ENCODE measurements at places on chromosomes 12 and 14.

GRCh38 chr12:102169922-102170621 lies 27.6 kb downstream of the PMCH start:
- no peak for DNase-seq

- no peak for DNase-seq
Observed at GRCh38 chr12:117330441-117331113, 30.8 kb downstream of the NOS1 start.

DNA sequence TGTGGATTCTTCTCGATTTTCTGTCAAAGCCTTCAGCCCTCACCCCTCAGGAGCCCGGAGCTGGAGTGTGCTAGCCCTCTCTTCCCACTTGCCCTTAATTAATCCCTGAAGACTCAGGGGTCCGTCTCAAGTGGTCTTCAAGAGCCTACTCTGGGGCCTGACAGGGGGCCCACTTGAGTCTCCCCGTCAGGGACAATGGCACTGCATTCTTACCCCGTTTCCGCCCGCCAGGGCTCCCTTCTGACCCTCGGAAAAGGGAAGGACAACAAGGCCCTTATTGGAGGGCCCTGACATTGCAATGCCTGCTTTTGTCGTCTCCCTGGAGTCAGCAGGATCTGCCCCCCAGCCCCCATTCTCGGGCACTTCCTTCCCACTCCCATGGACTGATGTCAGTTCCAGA lies 34.4 kb downstream of the TBX3 start:
- no peak for DNase-seq

- no peak for DNase-seq
Observed at GRCh38 chr12:101749657-101750056, 10.4 kb upstream of the SYCP3 start.

DNA sequence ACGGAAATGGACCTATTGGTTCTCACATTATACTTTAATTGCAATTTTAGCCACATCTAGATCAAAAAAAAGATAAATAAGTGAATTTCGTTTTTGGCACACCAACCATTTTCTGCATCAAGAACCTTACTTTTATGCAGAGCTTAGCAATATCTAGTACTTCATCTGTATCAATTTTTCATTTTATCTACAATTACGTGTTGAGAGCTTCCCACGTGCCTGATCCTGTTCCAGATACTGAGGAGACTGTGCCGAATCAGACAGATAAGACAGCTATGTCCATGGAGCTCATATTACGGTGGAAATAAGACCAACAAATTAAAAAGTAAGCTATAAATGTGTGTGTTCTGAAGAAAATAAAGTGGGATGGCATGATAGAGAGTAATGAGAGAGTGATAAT lies 101.6 kb downstream of the MGAT4C start:
- DNase-seq, result no peak

DNA sequence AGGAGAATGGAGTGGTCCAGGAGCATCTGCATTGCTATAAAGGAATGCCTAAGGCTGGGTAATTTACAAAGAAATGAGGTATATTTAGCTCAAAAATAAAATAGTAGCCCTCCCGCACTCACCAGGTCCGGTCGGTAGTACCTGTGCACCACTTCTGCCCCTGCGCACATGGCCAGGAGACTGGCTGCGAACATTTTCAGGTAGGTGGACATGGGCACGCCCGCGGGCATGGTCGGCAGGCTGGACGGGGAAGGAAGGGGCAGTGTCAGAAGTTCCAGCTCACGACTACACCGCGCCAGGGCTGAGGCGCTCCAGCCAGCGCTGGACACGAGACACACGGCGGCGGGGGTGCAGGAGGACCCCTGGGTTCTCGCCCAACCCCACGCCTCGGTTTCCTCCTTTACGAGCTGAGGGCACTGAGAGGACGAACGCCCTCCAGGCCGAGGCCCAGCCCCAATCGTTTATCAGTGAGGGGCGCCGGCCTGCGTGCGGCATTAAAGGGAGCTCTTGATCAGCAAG lies 9.1 kb upstream of the TDG start:
- no peak for DNase-seq

- peak; percentile 68 for DNase-seq
Observed at GRCh38 chr12:6532051-6532926, 2.0 kb upstream of the GAPDH start.

GRCh38 chr14:69573831-69574262 lies 824 bp downstream of the CCDC177 start:
- DNase-seq, result no peak

- DNase-seq, result no peak
Observed at GRCh38 chr12:8989413-8989812, at the start of gene KLRG1. Gene KLRG1, plus strand, starts transcription at chr12:8989546. Its CDS starts 90 bp downstream, at chr12:8989636.

DNA sequence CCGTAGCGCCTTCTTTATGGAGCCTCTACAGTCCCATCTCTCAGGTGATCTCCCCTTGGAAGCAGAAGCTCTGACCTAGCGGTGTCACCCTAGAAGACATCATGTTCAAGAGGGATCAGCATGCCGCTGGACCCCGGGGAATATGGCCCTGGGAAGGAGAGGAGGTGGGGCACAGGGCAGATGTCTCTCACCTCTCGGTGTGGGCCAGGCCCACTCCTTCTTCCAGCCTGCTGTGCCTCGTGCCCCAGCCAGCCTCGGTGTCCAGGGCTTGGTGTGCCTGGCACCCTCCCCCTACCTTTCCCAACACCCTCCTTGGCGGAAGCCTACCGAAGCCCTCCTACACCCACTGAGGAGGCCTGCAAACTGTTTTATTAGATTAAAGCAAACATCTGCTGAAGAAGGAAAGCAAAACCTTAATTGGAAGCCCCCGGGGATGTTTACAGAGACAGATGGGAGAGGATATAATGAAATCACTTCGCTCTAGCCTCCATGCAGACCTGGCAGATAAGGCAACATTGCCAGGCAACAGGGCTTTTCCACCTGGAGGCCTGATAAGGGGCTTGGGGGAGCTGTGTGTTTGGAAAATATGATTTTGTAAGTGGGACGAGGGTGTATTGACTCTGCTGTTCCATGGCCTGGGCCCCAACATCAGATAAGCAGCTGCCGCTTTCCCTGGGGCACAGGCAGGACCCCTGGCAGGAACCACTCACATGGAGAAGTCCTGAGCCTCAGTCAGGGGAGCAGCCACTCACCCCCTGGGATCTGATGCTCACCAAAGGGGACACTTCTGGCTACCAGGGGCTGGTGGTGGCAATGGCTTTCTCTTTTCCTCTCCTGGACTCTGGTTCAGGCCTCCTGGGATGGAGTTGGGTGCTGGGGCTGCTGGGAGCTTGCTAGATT lies 5.7 kb upstream of the CHGA start:
- DNase-seq, result no peak

DNA sequence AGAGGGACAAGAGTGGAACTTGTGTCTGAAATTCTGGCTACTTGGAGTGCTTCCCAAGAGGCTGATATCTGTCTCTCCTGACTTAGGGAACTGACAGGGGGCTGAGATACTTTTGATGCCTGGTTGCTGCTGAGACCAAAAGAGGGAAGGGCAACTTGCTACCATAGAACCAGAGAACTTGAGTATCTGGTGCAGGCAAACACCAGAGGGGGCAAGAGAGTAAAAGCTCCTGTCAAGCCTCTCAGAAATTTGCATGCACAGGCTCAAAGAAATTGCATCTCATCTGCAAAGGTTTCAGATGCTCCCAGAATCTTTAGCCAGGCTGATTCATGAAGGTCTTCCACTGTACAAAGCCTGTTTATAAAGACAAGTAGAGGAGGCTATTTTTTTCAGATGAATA lies 391.3 kb upstream of the FOXG1 start:
- no peak for DNase-seq

Data from lung (tissue), 17 donors.